ENCODE measurements at places on chromosomes 2 and 18. TPM values are rescaled to one million over a fixed set of nuclear protein-coding genes. Genes with fewer than 3 reads are reported as not detected.

The NT5DC4 gene
- not detected for total RNA-seq

The OTX1 gene
- 0.58 TPM for total RNA-seq

The UGGT1 gene
- total RNA-seq: 83.9 TPM

The ARHGAP28 gene
- total RNA-seq: 1.6 TPM

- no peak for DNase-seq
Measured at GRCh38 chr18:36993068-36993467, 164.1 kb downstream of the KIAA1328 start.

DNA sequence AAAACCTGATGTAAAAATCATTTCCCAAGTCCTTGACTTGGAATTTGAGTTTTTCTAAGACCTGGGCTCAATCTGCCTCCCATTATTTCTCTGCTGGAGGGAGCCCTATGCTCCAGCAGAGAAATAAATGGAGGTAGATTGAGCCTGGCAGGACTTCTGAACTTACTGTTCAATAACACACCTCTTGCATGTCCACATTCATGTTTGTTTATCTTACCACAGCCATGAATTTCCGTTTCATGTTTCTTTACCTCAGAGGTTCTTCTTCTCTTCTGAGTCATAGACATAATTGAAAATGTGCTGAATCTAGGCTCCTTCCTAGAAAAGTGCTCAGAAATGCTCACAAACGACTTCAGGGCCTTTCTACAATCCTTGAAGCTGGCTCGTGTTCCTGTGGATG is 170.8 kb downstream of the PMAIP1 start:
- DNase-seq: no peak

DNA sequence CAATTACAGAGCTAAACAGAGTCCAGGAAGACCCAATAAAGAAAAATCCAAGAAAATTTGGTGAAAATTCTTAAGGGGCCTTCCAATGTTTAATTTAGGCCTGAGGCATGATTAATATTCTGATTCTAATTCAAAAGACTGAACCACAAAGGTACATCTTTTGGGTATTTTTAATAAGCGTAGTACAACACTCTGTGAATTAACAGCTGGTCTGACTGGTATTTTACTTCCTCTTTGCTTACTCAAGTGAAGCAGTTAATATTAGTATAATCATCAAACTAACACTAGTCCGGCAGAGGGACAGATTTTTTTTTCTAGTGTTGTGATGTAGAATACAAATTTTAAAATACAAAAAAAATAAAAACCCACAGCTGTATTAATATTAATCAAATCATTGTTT is 652.9 kb downstream of the NR4A2 start:
- no peak for DNase-seq

DNA sequence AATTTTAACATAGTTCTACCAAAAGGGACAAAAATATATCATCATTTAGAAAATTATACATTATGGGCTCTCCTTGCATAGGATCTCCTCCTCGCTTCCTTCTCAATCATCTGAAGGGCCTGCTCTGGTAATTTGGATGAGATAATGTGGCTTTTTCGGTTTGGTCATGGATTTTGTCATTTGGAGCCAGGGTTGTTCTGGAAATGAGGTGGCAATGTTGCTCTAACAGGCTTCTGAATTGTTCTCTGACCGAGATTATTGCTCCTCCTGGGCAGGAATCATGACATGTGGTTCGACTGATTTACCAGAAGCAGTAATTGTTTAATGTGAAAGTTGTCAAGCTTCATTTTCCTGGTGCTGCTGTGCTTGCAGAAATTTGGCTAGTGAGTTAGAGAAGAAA is 194.7 kb upstream of the ERBB4 start:
- DNase-seq: no peak

GRCh38 chr18:8933714-8934284 is 168.7 kb upstream of the NDUFV2 start:
- DNase-seq: no peak

GRCh38 chr2:132424526-132425121 is 8.0 kb downstream of the GPR39 start:
- DNase-seq: no peak

DNA sequence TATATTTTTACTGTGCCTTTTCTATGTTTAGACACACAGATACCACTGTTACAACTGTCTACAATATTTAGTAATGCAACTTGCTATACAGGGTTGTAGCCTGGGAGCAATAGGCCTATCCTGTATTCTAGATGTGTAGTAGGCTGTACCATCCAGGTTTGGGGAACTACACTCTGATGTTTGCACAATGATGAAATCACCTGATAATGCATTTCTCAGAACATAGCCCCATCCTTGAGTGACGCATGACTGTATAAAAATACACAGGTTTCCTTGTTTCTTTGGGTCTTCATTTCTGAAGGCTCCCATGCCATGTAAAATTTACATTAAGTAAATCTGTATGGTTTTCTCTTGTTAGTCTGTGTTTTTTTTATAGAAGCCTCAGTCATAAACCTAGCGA is 270.9 kb upstream of the SKOR2 start:
- DNase-seq: no peak

DNA sequence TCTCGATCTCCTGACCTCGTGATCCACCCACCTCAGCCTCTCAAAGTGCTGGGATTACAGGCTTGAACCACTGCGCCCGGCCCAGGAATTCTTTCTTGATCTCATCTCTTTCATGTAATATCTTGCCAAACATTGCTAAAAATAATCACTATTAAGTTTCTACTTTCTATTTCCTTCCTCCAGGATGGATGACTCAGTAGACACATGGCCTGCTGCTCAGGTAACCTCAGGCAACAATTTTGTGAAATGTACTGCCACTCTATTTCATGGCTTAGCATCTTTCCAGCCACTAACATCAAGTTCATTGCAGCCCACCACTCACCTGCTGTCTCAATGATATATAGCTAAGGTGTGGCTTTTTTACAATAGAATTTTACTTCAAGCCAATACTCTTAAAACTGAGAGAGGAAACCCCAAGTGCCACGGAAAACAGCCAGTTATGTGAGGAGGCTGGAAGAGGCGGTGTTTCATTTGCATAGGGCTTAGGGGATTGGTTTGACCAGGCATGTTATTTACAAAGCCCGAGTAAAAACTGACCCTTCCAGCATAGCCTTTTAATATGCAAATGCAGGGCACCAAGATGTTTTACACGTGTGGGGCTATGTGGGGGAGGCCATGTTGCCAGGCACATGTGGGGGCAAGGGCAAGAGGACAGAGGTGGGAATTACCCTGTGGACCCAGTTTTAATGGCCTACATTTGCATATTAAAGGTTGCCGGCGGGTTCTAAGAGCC is 11.3 kb upstream of the SUMO1 start:
- DNase-seq: no peak

DNA sequence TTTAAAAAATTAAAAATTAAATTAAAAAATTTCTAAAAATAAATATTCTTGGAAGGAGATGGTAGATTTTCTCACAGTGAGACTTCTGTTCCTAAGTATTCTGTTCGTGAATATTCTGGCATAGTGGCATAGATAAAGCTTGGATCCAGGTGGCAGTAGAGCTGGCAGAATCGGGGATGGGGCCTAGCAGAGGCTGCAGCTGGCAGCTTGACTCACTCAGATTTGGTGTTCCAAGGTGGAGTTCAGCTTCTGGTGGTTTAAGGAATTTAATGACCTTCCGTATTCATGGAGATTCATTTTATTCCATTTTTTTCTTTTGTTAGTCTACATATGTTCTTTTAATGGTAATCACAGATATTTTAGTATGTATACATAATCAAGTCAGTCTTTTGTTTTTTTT is 19.9 kb downstream of the ARMC9 start:
- no peak for DNase-seq

Data from NCI-H460 (cell line).